Activated T-helper 17 cell treated with anti-CD3 and anti-CD28 coated beads, Interleukin-2, amount 50 U/mL, for 72 hours (primary cell): ENCODE measurements at places on chromosomes 1 and 21. TPM values are rescaled to one million over a fixed set of nuclear protein-coding genes. Genes with fewer than 3 reads are reported as not detected.
A peak's percentile ranks its signal among the peaks of the same experiment; 100 is the strongest.

ARHGAP30 gene
- 207 TPM for total RNA-seq

ST6GALNAC5 gene
- not detected for total RNA-seq

C1QB gene
- total RNA-seq, result not detected

DNA sequence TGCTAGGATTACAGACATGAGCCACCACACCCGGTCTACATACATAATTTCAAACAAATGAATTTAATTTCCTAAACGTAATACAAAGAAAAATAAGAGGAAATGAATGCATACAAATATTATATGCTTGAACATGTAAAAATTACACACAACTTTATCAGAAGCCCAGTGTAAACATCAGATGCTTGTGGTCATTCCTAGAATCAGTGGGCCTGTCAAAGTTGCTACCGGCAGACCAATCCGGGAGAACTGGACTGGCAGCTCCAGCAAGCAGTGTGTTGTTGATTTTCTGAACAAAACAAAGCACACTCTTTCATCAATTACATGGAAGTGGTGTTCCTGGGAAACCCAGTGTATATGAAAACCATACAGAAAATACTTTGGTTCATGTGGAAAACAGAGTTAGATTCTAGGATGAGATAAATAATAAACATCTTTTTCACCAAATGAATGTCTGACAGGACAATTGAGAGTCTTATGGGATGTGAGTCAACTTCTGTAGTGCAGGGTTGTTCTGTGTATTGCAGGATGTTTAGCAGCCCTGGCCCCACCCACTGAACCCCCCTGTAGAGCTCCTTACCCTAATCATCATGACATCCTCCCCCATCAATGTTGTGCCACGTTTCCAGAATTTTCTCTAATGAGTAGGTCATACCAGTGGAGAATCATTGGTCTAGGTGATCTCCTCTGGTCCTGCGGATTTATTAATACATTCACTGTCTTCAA, 33.8 kb downstream of the MFSD2A start:
- no peak for ATAC-seq

- ATAC-seq, result peak; percentile 51
Measured at GRCh38 chr1:167472752-167473521, 45.4 kb downstream of the CD247 start.

DNA sequence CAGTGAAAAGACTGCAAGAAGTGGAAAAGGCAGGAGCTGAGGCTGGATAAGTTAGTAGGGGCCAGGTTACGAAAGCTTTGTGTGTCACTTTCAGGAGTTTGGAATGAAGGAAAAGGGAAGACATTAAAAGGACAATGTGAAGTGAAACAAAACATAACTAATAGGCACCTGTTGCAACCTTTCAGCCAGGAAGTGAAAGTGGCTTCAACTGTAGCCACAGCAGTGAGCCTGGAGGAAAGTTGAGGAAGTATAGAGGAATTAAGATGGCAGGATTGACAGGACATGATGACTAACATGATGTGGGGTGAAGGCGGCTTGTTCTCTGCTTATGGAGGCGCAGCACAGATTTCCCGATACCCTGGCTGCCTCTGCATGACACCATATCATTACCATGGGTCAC, 68.9 kb downstream of the C4BPA start:
- ATAC-seq, result no peak

GRCh38 chr1:81664341-81664740, 136.4 kb upstream of the ADGRL2 start:
- ATAC-seq, result no peak

DNA sequence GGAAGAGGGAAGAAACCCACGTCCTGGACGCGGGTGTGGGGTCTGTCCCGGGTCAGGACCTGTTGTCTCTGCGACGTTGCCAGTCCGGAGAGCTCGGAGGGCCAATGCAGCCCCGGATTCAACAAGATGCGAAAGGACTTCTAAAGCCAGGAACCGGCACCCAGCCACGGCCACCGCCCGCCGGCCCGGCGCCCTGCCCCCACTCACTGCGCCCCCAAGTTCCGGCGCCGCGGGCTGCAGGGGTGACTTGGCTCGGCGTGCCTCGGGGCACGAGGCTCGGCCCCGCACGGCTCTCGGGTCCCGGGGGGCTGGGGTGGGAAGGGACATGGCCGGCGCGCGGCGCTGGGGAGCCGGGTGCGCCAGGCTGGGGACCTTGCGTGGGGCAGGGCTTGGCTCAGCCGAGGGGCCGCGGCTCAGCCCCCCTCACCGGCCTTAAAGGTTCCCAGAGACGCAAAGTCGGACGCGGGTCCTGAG, 51.8 kb upstream of the H6PD start:
- no peak for ATAC-seq

- no peak for ATAC-seq
Measured at GRCh38 chr1:51156752-51157151, 54.7 kb downstream of the C1orf185 start.

DNA sequence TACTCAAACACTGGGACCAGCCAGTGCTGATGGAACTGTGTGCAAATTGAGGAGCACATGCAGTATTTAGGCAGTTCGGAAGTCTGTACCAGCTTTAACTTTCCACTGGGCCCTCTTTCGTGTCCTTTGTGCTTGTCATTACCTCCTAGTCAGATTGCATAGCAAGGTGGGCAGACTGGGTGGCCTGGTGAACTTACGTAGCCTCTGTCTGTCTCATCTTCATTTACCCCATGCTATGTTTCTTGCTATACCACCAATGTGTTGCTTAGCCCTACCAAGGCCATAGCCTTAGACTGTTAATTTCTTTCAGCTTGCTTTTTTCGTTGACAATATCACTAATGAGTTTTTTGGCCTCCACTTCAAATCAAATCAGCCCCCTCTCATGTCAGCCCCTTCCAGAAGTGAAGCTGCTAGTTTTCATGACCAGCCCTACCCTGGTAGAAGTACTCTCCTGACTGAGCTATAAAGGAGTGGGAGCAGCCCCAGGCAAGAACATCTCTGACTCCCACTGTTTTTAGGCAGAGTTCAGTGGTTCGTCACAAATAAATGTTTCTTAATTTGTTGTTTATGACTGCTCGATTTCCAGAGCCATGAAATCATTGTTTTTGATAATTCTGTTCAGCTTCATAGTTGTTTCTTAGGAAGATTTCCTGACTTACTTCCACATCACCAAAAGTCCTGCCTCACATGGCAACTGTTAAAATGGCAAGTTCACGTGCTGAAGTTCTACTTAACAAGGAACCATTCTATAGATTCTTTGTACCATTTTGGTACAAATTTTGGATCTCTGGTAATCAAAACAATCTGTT, 19.3 kb downstream of the PRKACB start:
- no peak for ATAC-seq

GRCh38 chr1:110506541-110506940, 12.4 kb downstream of the KCNA10 start:
- no peak for ATAC-seq

DNA sequence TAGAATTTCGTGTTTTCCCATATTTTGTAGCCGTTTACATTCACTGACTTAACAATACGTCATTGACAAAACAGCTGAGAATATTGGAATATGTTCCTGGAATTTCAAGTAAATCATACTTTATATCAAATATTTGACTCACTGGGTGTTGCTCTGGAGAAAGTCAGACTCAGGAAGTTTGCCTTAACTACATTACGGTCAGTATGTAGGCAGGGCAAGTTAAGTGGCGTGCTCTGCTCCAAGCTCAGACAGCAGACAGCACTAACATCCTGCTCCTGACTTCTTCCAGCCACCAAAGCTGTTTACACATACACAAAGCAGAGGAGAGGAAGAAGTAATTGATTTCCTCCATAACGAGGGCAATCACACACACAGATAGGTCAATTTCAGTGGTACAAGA, 414.6 kb downstream of the LRRIQ3 start:
- no peak for ATAC-seq

GRCh38 chr1:227437495-227438008, 119.3 kb upstream of the CDC42BPA start:
- no peak for ATAC-seq

DNA sequence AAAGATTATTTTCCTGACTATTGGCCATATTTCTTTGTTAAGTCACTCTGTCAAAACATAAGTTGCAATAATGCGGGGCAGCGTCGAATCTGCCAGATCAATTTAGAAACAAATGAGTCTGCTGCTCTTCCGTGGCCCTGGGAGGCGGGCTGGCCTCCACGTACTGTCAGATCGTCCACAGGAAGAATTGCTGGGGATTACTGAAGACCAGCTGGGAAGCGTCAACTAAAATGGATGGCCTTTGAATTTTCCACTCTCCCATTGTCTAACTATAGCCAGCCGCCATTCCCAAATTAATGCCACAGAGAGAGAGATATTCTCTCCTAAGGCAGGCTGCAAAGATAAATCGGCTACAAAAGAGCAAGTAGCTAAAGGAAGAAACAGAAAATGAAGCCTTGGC, 560.2 kb downstream of the SMYD3 start:
- no peak for ATAC-seq

DNA sequence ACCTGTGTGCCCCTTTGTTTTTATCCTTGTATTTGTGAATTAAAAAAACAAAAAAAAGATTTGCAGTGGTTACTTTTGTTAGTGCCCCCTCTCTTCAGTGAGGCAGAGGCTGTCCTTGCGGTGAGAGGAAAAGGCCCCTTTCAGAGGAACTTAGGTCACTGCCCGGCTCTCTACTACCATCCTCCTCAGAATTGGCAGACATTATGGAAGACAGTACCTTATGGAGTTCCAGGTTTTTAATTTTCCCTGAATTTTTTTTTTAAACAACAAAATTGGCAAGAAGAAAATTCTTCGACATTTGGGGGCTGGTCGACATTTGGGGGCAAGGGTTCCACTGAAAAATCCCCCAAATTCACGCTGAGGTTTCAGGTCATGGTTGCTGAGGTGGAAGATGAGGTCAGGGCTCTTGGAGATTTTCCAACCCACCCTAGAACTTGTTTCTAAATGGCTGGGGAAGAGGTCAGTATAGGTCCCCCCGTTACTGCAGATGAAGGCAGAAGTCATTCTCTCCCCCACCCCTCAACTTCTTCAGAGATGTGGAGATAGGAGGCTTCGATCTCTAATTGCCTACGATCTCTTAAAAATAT, 5.3 kb downstream of the RXFP4 start:
- peak; percentile 22 for ATAC-seq

DNA sequence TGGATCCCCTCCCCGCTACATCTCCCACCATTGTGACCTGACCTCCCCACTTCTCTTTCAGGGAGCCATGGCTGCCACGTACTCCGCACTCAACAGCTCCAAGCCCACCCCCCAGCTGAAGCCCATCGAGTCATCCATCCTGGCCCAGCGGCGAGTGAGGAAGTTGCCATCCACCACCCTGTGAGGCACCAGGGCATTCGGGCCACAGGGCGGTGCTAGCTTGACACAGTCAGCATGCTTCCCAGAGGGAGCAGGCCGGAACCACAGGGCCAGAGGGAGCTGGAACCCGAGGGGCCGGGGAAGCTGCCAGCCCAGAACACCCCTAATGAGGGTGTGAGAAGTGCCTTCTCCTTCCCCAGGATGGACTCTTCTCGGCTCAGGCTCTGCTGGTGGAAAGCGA, 44.5 kb downstream of the RPS6KA1 start:
- ATAC-seq, result no peak

DNA sequence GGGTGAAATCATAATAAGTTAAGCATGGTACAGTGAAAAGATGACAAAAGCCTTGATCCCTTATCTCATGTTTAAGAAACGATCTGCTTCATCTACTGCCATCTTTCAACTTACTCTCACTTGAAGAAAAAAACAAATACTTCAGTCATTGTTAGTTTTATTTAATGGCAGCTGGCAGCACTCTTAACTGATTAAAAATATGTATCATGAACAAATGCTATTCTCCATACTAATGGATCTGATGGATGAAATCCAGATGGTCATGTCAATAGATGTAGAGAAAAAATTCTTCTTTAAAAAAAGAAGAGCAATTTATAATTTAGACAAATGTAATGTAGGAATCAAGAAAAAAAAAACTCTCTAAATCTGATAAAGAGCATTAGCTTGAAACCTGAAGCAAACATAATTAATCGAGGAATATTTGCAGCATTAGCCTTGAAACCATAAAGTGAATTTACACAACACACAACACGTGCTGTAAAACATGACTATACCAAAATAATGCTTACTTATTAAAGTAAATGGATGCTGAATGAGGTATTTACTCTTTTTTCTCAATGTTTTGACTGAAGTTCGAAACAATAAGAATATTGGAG, 579.0 kb upstream of the ADAMTS5 start:
- no peak for ATAC-seq

GRCh38 chr1:50603274-50604271, 180.3 kb upstream of the DMRTA2 start:
- no peak for ATAC-seq

DNA sequence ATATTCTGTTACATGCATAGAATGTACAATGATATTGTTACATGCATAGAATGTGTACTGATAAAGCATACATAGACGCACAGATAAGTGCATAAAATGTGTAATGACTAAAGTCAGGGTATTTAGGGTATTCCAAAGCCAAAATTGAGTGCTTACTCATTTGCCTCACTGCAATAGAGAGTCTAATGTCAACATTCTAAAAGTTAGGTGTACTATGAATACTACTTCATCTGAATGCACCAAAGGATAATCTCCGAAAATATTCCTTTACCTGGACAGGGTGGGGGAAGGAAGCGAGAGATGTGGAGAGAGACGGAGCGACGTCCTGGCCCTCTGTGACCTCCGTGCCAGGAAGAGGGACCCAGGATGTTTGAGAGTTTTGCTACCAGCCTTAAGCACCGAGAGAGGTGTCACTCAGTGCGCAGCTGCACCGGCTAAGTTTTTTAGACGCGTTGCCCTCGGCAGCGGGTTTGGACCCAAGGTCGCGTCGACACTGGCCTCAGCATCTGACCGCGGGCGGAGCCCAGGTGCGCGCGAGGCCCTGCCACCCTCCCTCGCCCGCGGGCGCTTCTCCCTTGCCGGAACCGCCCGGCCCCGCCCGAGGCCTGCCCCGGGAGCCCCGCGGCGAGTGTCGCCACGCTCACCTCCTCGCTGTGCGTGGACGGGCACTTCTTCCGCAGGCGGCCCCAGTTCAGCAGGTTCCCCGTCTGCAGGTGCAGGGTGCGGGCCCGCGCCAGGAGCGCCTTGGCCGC, 660 bp downstream of the GCLM start:
- ATAC-seq, result peak; percentile 60

DNA sequence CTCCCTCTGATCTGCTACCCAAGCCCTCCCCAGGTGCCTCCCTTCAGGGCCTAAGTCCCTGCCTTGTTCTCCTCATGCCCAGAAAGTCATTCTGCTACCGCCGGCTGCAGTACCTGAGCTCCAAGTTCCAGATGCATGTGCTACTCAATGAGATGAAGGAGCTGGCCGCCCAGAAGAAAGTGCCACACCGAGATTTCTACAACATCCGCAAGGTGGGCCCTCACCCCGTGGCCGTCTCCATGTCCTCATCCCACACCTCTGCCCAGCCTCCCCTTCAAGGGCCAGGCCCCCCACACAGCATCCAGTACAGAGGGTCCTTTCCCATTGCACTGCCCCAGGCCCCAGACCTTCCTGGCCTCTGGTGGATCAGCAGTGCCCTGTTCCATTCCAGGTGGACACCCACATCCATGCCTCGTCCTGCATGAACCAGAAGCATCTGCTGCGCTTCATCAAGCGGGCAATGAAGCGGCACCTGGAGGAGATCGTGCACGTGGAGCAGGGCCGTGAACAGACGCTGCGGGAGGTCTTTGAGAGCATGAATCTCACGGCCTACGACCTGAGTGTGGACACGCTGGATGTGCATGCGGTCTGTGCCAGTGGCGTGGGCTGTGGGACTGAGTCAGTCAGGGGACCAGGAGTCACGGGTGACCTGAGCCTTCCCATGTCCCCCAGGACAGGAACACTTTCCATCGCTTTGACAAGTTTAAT, 8.2 kb downstream of the AMPD2 start:
- no peak for ATAC-seq
